Pericardium fibroblast (primary cell): ENCODE measurements at places on chromosomes 12 and 14. TPM values are rescaled to one million over a fixed set of nuclear protein-coding genes. Genes with fewer than 3 reads are reported as not detected.

Gene ANKLE2
- 30.8 and 33.8 TPM in 2 replicates for total RNA-seq

Gene LGR5
- total RNA-seq, result under 0.01 and 0.68 TPM in 2 replicates

Gene PLEKHG7
- total RNA-seq, result not detected in 2 replicates

Gene PSMB11
- total RNA-seq, result not detected in 2 replicates

Gene HOXC9
- total RNA-seq, result 1.3 and 3.6 TPM in 2 replicates

Gene KLRK1
- total RNA-seq, result not detected in 2 replicates

Gene ACOT6
- not detected in 2 replicates for total RNA-seq

Gene SLC25A47
- not detected in 2 replicates for total RNA-seq

Gene COQ5
- total RNA-seq, result 24.6 and 27.4 TPM in 2 replicates

Gene TAC3
- total RNA-seq, result not detected in 2 replicates
